ENCODE measurements at places on chromosomes 11 and 22.

DNA sequence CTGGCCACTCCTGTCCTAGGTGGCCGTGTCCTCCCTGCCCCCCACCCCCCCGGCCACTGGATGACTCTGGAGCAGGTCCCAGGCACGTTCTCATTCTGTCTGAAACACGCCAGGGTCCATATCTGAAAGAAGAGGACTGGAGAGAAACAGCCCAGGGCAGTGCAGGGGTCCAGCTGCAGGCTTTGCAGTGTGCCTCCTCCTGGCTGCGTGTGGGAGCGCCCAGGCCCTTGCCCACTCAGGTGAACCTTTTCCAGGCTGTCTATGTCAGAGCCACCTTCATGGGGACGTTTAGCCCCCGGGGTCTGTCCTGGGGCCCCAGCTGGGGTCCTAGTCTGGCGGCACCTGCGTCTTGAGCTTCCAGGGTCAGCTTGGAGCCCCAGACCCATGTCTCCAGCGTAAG, 15.6 kb downstream of the GRAMD4 start:
- no peak for DNase-seq

GRCh38 chr11:69700278-69701140, 3.3 kb downstream of the FGF19 start:
- DNase-seq: no peak

DNA sequence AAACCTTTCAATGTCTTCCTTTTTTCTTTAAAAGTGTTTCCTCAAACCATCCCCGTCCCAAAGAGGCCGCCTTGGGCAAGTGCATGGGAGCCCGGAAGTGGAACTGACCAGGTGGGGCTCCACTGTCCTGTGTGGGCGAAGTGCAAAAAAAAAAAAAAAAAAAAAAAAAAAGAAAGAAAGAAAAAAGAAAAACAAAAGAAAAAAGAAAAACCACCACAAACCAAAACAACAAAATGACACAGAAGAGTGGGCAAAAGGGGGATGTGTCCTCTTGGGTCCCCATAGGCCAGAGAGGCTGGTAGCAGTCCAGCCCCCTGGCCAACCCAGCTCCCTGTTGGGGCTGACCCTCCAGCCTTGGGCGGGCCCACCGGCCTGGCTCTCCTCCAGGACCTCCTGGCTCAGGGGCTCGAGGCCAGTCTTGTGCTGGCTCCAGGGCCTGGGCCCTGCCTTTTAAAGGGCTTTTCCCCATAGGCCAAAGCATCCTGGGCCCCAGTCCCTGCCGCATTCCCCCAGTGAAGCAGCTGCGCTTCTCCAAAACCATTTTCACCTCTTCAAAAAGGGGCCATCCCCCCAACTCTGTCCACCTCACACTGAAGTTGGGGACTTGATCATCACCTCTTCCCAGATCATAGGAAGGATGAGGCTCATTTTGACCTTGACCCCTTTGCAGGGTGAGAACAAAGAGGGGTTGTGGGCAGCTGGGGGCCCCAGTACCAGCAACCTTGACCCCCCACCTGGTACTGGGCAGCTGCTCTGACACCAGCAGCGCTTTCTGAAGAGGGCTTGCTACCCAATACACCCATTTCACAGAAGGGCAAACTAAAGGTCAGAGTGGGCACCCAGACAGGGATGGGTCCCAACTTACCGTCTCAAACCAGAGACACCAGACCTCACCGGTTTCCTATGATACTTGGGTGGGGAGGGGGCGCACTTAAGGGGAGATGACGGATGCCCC, 9.4 kb downstream of the CBX6 start:
- DNase-seq: no peak

GRCh38 chr11:88293931-88294330, 43.6 kb downstream of the CTSC start:
- DNase-seq: no peak

DNA sequence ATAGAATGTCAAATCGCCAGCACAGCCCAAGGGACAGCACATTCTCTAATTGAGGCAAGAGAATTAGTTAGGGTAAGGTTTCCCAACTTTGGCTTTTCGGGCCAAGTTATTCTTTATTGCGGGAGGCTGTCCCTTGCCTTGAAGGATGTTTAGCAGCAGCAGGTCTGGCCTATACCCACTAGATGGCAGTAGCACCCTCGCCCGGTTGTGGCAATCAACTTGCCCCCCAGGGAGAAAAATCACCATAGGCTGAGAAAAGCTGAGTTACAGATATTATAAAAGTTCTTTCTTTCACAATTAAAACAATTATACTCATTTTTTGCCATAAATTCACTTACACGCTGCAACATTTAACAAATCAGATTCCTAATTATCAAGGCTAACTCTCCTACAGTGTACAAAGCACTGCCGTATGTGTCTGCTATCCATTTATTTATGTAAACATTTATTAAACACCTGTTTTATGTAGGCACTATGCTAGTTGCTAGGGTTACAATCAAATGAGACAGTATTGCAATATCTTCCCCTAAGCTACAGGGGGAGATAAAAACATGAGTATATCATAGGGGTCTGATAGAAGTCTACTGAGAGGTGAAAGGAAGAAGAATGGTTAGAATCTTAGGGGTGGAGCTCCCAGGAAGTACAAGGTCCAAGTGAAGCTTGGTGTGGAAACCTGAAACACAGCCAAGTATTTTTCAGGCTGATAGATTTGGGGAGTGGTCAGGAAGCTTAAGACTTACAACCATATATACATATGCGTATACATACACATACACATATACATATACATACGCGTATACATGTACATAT, 452.3 kb downstream of the RAB38 start:
- DNase-seq: peak; percentile 62

GRCh38 chr11:1073851-1074243, 827 bp upstream of the MUC2 start:
- no peak for DNase-seq

GRCh38 chr11:10752061-10752460, 1.0 kb downstream of the CTR9 start:
- DNase-seq: no peak

GRCh38 chr22:23896523-23897186, 2.5 kb downstream of the MIF start:
- no peak for DNase-seq

- DNase-seq: no peak
These were observed 6.9 kb upstream of the TUBA8 start for GRCh38 chr22:18103527-18104269.

DNA sequence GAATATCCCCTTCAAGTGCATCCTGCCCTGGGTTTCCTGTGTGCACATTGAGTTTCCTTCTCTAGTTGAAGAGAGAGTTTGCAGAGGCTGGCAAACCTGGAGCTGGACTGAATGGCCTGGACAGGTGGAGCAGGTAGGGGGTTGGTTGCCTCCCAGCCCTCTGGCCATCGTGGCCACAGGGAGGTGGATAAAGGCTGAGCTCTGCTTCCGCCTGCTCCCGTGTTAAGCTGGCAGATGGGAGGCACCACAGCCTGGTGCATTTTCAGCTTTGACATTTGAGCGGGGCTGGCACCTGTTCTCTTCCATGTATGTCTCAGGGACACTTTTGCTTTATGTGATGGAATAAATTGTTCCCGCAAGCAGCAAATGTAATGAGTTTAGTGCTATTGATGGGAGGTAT, 11.1 kb downstream of the MICAL2 start:
- no peak for DNase-seq

- no peak for DNase-seq
These were observed 43.5 kb downstream of the CERK start for GRCh38 chr22:46694416-46695170.

DNA sequence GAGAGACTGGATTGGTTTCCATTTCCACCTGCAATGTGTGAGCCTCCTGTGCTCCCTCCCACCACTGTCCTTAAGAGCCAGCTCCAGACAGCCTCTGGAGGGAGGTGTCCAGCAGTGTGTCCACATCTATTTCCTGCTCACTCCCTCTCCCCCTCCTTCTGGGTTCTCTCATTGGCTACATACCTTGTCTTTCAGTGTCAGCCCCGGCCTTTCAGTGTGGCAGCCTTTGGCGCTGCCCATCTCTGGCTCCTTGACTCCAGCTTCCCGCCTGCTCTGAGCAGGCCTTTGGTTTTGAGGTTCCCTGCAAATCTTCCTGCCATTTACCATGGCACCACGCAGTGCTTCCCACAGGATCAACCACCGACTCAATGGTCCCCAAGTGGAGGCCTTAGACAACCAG, 19.0 kb upstream of the PTPRJ start:
- no peak for DNase-seq

GRCh38 chr11:64196626-64197025, 9.9 kb upstream of the FERMT3 start:
- no peak for DNase-seq

- no peak for DNase-seq
These were observed 603.0 kb downstream of the BUD13 start for GRCh38 chr11:116169776-116170175.

DNA sequence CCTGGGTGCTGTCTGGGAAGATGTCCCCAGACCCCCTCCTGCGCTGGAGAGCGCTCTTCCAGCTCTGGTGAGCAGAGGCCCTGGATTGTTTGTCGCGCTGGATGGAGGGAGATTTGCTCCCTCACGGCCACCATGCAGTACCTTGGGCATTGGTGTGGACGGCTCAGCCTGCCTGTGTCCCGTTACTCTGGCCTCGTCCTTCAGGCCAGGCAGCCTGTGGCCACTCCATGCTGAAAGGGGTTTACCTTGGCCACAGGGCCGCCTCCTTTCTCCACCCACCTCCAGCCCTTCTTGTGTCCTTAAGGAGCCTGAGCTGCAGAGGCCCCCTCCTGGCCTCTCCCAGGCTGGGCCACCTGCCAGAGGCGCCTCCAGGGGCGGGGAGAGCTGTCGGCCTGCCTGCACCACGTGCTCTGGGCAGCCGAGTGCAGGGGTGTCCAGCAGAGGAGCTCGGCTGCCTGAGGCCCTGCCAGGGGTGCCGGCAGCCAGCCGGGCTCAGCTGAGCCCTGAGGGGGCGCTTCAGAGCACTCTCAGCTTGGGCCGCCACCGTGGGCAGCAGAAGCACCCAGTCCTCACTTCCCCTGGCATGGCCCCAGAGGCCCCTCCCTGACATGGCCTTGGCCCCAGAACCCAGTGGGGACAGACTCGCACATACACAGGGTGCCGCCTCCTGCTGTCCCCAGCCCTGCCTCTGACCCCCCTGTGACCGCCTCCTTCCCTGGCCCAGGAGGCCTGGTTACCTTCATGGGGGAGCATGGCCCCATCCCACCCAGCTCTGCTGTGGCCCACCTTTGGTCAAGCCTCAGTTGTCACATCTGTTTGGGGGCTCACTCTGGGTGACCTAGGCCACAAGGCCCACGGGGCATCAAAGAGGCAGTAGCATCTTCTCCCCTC, 3.4 kb downstream of the CCND1 start:
- no peak for DNase-seq

DNA sequence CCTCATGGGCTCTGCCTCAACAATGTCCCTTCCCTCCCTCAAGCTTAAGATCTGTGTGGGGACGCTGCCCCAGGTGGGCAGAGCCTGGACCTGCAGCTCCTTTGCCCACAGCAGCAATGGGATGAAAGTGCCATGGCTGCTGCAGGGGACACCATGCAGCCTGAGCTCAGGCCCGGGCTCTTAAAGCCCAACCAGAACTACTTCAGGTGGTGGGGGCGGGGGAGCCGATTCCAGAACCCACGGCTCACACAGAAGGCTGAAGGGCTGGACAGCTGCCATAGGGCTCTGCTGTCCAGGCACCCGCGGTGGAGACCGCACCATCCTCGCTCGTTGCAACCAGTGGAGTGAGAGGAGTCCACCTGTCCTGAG, 12.5 kb downstream of the CHID1 start:
- no peak for DNase-seq

DNA sequence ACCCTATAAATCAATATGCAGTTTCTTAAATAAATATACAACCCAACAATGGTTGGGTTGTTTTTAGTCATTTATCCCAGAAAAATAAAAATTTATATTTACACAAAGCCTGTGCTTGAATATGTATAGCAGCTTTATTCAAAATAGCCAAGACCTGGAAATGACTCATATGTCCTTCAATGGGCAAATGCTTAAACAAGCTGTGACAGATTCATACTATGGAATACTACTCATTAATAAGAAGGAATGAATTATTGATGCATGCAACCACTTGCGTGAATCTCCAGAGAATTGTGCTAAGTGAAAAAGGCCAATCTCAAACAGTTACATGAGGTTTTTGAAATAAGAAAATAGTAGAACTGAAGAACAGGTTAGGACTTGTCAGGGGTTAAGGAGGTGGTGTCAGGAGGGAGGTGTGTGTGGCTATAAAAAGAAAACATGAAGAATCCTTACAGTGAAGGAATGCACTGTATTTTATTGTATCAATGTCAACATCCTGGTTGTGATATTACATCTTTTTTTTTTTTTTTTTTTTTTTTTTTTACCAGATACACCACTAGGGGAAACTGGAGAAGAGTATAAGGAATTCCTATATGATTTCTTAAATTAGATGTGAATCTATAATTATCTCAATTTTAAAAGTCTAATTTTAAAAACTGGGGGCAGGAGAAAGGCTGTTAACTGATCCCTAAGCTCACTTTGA, 82.4 kb upstream of the CD44 start:
- no peak for DNase-seq

DNA sequence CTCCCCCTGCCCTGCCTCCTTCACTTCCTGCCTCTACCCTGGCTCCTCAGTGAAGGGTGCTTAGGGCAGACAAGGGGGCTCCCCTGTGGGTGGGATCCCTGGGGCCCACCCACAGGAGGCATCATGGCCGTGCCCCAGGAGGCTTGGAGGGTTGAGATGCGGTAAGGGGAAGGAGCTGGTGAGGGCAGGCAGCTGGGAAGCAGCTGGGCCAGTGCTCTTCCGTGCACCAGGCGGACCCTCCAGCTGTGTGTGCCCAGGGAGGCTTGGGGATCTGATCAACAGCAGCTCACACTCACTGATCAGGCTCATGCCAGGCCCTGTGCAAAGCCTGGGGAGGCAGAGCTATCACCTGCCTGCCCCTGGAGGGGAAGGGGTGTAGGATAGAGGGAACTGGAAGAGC, 59.3 kb upstream of the TTLL12 start:
- DNase-seq: no peak

DNA sequence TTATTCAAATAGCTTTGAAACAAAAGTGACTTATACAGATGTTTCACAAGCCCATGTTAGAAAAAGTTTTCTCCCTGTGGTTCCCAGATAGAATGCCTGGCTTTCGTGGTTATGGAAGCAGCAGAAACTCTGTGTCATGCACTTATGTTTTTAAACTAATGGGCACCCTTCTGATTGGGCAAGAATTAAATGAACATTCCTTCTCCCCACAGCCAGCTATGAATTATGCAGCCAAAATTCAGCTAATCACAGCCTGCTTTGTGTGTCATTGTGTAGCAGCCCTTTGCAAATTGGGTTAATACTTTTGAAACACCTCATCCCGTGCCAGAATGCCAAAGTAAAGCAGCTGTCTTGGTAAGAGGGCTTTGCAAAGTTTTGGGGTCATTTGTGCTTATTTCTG, 46.9 kb downstream of the PANX1 start:
- no peak for DNase-seq
